ENCODE measurements at places on chromosomes 3 and 15.

DNA sequence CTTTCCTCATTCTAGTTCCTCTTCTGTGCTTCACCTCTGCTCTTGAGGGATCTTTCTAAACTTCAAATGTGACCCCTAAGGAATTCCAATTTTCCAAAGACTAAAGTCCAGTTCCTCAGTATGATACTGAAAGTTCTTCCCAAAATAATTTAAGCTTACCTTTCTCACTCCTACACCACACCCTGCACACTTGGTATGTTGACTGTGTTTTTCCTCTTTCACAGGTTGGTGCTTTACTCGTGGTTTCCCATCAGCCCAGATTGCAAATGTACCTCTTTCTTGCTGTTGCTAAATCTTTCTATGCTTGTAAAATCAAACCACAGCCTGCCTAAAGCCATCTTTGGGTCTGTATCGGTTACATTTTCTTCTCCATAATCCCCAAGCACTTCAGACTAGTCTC lies 30.5 kb upstream of the CLDN16 start:
- DNase-seq: no peak

DNA sequence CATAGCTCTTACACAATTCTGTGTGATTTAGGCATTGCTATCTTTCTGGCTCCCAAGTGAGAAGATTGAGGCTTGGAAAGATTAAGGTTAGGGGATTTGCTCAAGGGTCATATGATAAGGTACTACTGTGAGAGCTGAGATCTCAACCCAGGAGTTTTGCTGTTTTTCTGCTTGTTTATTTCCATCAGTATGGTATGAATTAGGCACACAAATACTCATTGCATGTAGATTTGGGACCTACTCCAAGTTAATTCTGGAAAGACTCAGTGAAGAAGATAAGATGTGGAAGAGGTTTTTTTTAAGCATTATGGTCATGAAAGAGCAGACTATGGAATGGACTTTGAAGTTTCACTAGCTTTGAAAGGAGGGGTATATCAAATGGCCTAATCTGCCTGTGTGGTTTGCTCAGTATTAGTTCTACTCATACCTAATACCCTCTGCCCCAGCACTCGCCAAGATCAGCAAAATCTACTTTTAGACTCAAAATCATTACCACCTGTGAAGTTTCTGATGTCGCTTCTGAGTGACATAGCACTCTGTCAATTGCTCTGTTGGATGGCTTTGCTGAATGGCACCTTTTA lies 12.5 kb downstream of the MBNL1 start:
- peak; percentile 56 for DNase-seq

DNA sequence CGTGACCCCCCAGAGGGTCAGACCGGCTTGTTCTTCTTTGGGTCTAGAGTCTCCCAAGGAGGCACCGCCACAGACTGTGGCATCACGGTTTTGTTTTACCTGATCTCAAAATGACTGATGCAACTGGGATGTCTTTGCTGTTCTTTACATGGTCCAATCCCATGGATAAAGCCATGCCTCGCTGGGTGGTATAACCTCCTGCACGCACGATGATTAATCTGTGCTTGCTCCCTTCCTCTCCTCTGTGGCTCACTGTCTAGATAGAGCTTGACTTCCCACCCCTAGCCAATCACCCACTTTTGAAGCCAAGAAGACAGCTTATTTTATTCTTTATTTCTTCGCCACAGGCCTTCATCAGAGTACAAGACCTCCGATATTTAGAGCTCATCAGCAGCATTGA lies 36.6 kb upstream of the RHO start:
- DNase-seq: no peak

DNA sequence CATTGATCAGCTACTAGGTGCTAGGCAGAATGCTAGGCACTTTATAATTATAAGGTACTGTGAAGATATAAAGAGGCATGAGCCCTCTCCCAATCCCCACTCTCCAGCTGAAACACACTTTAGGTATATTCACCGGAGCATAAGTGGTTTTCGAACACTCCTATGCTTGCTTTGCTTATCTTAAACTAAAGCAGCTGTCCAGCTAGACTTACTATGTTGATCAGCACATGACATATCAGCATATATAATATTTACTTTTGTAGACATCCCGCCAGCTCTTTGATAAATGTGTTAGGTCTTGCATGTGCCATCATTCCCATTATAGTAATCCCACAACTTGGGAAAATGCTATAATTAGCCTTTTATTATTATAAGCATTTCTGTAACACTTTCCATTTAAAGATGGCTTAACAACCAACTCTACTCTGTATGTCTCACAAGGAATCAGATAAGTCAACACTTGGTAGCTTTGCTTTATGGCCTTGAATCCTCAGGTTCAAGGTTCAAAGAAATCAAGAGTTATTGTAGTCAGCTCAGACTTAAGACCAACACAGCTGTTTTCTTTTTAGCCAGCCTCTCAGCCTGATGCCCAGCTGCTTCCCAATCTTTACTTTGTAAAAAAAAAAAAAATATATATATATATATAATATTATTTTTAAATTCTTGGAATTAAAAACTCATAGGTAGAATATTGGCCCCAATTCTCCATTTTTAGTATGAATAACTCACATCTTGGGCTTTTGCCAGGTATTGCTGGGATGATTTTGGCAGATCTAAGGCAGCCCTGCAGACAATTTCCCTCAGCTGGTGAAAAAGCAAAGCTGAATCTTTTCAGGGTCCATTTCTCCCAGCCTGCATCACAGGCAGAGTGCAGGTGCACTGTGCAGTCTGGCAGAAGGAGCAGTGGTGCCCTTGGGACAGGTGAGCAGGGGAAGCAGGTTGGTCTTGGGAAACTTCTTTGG lies 104.2 kb downstream of the THRB start:
- DNase-seq: peak; percentile 13

DNA sequence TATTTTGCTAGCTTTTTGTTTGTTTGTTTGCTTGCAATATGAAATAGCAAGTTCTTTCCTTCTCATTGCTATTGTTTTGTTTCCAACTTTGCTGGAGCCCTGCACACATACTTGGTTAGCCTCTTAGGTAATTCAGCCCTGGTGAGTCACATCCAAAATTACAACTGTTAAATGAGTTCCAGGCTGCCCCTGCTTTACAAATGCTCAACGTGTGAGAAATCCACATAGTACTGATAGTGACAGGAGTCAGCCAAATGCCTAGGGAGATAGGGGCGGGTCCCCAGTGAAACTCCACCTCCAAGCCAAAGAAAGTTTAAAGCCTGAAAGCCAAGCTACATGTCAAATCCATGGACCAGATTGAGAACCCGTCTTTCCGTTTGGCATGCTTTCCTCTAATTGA lies 81.3 kb upstream of the RNF7 start:
- peak; percentile 93 for DNase-seq

- no peak for DNase-seq
These were observed 9.2 kb upstream of the LDHAL6B start for GRCh38 chr15:59197454-59197853.

DNA sequence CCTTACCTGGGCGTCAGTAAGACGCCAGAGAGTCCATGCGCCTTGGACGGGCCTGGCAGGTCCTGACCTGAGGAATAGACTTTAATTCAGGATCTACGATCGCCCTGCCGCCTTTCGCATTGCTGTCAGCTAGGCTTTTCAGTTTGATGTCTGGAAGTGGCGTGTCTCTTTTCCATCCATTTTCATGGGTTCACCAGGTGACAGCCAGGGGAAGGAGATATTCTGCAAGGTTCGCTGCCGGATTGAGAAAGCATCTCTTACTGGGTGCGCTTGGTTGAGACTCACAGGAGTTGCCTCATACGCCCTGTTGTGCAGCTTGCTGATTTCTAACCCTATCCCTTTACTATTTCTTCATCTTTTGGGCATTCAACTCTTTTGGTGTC lies 7.4 kb downstream of the EPHA3 start:
- DNase-seq: no peak

DNA sequence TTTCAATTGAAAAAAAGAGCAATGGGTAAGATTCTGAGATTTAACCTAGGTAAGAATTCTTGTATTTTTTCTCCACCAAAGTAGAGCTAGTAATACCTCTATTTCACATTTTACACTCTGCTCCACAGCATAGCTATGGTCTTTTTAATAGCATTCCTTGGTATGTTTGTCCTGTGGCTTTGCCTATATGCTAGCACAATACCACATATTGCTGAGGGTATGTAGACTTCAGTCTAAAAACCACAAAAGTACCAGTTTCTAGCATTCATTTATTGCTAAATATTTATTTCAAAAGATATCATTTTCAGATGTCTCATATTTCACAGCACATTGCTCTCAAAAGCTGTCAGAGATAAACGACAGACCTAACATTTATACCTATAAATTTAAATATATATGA lies 18.2 kb upstream of the EOGT start:
- no peak for DNase-seq

GRCh38 chr3:95655363-95655986 lies 1158.9 kb upstream of the EPHA6 start:
- DNase-seq: no peak

- no peak for DNase-seq
These were observed 115.5 kb downstream of the GADL1 start for GRCh38 chr3:30778933-30779332.

DNA sequence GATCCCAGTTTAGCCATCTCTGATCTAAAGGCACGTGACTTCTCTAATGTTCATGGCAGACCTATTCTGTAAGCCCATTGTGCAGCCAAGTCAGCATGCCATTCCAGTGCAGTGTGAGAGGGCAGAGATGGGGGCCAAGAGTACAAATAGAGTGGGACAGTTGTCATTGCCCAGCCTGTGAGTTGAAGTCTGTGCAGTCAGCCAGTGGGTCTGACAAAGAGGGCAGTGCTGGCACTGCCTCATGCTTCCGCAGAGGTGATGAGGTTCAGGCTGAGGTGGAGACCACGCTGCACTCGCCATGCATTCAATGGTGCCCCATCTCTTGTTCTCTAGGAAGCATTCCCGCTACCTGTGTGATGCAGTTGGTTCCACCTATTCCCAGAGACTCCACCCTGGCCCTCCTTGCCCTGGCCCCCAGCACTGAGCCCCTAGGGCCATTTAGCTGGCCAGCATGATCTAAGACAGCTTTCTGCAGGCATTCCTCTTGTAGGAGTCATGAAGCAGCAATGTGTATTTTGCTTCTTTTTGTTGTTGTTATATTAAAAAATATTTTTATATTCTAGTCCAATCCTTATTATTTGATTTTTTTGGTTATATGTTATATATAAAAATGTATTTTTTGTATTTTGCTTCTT lies 3.7 kb downstream of the MRAS start:
- peak; percentile 39 for DNase-seq

- no peak for DNase-seq
These were observed 182.2 kb downstream of the GABRB3 start for GRCh38 chr15:26590676-26591075.

DNA sequence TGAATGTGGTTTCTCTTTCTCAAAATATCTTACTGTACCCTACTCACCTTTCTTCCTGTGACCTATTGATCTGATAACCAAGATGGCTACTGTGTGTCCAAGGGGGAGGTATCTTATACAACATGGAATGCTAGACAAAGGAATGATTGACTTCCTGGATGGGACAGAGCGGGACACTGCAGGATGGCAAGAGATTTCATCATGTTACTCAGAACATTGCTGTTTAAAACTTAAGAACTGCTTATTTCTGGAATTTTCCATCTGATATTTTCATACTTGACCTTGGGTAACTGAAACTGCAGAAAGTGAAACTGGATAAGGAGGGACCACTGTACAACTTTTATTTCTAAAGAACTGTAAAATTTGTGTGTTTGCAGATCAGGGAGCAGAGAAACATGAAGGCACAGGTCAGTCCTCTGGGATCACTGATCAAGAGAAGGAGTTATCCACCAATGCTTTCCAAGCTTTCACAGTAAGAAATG lies 18.5 kb downstream of the CNOT10 start:
- no peak for DNase-seq

DNA sequence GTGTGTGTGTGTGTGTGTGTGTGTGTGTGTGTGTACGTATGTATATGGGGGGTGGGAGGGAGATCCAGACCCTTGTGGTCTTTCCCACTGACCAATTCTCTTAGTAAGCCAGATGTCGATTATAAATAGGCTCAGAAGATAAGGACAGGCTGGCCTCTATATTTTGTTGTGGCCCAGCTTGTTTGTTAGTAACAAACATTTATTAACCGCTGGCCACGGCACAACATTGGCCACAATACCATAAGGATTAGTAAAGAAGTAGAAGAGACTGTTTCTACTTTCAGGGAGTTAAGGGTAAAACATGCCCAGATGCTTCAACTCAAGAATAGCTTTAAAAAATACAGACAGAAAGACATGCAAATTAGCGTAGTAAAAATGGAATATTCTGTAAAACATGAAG lies 58.1 kb downstream of the ABHD2 start:
- DNase-seq: no peak

DNA sequence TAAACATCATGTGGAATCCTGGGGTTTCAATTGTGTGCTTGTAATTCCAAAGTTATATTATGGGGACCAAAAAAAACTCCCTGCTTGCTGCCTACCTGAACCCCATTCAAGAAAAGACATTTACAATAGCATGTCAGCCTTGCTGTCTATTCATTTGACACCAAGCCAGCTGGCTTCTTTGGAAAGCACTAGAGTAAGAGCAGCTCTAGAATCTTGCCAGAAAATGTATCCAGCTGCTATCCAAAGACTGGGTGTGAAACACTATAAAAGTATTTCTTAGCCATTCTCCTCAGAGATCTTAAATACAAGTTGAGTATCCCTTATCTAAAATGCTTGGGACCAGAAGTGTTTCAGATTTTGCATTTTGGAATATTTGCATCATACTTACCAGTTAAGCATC lies 87.4 kb downstream of the RAD18 start:
- peak; percentile 71 for DNase-seq

- DNase-seq: peak; percentile 24
These were observed 37.6 kb upstream of the BNC1 start for GRCh38 chr15:83322061-83322460.

- DNase-seq: no peak
These were observed 89.5 kb upstream of the MANF start for GRCh38 chr3:51295625-51296024.

DNA sequence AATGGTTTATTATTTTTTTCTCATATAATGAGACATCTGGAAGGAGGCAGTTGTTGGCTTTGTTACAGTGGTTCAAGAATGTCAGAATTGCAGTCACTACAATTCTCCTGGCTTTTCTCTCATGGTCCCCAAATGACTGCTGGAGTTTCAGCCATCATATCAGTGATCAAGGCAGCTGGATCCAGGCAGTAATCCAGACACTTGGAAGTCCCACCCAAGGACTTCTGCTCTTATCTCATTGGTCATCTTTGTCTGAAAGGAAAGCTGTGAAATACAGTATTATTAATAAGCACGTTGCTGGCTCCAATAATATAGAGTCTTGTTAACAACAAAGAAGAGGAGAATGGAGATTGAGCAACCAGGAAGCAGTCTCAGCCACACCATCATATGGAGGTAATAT lies 22.9 kb upstream of the MED12L start:
- DNase-seq: peak; percentile 8
